ENCODE measurements at places on chromosomes 16 and 17.

DNA sequence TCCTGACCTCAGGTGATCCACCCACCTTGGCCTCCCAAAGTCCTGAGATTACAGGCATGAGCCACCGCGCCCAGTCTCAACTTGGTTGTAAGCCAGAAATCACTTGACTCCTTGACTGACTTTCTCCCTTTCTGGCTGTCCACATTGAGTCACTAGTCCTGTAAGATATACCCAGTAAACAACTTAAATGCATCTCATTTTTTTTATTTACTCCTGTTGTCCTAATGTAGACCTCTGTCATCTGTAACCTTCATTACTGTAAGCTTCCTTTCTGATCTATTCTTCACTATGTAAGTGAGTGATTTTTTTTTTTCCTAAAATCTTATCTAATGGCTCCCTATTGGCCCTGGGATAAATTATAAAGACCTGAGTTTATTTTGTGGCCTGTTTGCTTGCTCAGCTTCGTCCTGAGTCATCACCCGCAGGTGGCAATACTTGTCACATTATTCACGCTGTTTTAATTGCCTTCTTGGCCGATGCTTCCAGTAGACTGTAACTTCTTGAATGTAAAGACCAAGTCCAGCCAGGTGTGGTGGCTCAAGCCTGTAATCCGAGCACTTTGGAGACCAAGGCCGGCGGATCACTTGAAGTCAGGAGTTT, 41.0 kb downstream of the PAFAH1B1 start:
- no peak for DNase-seq

DNA sequence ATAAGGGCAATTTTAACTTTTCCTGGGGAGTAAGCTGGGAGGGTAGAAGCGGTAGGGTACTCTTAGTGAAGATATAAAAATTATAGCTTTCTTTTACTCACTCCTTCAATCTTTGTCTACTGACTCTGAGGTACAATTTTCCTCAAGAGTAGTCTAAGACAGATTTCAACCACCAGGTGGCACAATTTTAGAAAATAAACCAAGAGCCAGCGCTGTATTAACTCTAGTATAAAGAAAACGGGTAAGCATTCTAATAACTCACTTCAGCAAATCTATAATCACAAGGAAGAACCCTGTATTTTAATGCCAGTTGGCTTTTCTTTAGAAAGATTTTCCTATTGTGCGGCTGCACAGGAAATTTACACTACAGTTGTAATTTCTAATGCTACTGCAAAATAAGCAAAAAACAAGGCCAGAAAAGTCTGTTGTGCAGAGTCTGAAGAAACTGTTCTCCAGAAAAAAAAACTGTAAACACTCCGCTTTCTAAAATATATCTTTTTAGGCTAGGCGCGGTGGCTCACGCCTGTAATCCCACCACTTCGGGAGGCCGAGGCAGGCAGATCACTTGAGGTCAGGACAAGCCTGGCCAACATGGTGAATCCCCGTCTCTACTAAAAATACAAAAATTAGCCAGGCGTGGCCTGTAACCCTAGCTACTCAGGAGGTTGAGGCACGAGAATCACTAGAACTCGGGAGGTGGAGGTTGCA, 1.9 kb downstream of the CMC2 start:
- no peak for DNase-seq

- no peak for DNase-seq
Measured at GRCh38 chr17:4769628-4770027, 2.1 kb upstream of the TM4SF5 start.

DNA sequence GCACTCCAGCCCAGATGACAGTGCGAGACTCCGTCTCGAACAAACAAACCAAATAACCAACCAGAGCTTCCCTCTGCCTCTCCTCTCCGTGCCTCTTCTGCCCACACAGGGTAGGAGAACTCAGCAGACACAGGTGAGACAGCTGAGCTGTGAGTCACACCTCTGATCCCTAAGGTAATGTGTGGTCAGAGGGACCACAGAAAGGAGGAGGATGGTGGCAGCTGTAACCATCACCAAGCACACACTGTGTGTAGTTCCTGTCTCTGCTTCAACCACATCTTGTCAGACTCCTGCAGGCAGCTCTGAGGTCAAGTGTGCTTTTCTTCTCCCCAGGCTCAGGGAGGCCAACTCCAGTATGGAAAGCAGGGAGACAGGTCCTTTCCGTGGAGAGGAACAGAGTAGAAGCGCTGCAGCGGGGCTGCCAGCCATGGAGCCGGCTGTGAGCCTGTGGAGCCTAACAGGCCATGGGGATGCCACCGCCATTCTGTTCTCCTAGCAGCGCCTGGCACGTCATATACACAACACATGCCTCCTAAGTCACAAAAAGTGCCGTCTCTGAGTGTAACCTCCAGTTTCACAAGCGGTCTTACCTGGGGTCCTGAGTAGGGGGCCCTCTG, 7.1 kb downstream of the NUDT16L1 start:
- DNase-seq, result no peak
